ENCODE measurements at places on chromosomes 13 and 19.
A peak's percentile ranks its signal among the peaks of the same experiment; 100 is the strongest.

DNA sequence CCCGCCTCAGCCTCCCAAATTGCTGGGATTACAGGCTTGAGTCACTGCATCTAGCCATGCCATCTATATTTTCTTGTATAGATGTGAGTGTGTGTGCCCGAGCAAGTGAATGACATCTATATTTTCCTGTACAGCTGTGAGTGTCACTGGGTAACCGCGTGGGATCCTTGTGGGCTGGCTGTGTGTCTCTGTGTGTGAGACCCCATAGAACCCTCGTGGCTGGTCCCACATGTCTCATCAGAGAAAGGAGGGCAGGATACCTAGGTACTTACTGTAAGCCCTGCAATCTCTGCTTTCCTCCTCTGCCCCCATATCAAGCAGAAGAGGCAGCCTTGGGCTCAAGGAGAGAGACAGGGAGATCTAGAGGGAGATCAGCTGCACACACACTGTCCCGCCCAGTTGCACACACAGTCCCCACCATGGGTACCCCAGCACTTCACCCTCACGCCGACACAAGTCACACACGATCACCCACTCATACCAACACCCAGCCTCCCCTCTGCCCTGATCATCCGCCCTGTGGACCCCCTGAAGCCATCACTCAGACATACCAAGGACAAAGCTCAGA is 655 bp downstream of the DENND1C start:
- DNase-seq, result no peak

GRCh38 chr13:110392510-110393240 is 85.6 kb downstream of the COL4A2 start:
- DNase-seq, result no peak

DNA sequence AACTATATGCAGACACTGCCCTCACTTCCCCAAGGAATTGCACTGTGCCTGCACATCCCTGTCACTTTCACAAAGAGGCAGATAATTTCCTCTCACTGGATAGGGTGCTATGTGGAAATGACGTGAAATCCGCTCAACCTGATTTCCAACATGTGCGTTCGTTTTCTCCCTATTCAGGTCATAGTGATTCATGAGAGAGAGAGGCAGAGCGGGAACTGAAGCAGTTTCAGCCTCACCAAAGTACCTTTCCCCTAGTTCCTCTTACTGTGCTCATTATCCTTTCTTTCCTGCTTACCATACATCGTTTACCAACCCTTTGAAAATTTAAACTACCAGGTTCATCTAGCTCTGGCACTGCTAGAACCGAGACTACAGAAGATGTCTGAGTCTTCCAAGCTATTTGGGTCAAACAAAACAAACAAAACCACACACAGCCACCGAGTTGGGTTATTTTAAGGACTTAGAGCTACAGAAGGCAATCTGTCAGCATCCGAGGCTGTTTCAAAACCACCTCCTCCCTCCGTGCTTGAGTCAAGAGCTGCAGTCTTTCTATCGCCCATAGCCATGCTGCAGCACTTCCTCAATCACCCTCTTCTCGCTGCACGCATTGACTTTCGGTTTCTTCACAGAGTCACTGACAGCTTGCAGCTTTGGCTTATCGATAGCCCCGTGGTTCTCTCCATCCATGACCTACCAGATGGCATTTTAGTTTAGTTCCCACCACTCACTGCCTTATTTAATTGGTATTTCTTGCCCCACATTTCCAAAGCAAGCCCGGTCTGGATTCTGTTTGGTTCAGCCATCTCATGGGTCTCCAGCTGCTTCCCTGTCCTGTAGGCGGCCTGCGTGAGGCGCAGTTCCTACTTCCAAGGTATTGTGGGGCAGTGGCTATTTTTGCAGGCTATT is 1395.8 kb downstream of the EFNB2 start:
- DNase-seq, result peak; percentile 38

DNA sequence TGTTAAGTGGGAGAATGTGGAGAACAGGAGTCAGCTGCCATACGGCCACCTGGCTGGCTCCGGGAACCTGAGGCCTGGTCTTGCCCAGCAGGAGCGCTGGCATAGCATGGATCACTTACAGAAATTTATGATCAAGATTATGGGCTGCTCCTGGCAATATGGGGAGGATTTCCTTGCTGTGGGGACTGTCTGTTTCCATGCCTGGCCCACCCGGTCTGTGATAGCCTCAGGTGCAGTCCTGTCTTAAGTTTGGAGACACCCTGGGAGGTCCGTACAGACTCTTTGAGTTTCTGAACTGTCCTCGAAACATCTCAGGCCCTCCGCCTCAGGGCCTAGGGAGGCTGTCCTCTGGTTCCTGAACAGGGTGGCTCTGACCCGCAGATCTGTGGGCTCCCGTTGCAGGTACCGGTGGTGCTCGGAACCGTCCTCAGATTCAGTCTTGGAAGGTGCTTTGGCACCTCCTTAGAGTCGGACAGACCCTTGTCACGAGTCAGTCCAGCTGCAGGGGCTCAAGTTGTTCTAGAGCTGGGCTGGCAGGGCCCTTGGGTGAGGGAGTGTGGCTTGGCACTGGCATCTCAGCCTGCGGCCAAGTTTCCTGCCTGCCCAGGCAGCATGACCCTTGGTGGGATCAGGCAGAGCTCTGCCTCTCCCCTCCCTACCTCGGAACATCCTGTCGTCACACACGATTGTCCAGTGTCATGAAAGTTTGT is 4.9 kb downstream of the TFDP1 start:
- no peak for DNase-seq

GRCh38 chr13:22091222-22091970 is 420.5 kb downstream of the FGF9 start:
- DNase-seq, result no peak

DNA sequence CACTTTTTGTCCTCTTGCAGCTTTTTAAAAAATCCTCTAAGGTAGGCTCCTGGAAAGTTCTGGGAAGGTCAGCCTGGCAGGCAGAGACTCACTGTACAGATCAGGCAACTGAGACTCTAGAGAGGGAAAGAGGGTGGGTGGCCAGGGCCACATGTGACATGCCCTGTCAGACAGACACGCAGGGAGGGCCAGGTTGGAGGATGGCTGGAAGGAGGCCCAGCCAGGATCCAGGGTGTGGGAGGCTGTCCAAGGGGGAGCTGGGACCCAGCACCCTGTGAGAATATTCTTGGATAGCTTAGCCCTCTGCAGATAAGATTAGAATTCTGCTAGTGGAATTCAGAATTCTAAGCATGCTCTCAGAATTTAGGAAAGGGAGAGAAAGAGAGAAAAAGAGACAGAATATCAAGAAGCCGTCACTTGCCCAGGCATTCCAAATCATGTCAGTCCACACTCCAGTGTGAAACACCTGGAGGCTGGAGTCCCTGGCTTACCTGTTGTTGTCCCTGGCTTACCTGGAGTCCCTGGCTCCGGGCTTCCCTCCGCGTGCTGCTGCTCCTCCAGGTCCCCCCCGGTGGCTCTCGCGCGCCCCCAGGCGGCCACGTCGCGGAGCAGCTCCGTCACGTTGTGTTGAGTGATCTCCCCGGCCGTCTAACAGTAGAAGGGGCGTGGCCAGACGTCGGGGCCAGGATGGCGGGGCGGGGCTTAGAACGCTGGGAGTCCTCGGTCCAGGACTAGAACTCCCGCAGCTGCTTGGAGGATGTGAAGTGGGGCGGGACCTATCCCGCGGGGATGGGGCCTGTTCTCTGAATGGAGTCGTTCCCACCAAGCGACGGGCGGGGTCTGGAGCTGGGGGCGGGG is 2.8 kb upstream of the TNNI3 start:
- DNase-seq, result peak; percentile 83

DNA sequence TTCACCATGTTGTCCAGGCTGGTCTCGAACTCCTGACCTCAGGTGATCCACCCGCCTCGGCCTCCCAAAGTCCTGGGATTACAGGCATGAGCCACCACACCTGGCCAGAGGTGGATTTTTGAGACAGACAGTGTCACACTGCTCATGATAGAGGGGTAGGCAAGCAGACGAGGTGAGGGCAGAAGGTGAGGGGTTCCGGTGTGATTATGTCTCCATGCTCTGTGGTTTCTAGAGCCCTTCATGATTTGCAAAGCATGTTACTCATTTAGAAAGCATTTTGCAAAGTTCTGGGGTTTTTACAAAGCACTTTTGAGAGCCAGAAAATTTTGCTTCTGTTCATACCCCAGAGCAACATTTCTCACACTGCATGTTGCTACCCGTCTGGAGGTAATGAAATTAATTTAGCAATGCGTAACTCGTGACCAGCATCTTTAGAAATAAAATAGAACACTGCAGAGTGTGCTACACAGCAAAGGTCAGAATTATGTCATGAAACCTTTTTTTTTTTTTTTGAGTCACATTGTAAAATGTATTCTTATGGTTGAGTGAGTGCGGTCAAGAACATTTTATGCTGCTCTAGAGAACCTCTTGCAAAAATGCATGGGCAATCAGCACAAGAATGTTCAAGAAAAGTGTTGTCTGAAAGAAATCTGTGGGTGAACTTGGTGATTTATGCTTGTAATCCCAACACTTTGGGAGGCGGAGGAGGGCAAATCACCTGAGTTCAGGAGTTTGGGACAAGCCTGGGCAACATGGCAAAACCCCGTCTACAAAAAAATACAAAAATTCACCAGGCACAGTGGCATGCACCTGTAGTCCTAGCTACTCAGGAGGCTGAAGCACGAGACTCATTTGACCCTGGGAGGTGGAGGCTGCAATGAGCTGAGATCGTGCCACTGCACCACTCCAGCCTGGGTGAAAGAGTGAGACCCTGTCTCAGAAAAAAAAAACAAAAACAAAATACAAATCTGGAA is 58.0 kb downstream of the MAP4K1 start:
- DNase-seq, result no peak

- DNase-seq, result no peak
These were observed 4.0 kb downstream of the TFDP1 start for GRCh38 chr13:113588394-113589111.

GRCh38 chr19:49585023-49585422 is 3.9 kb downstream of the PRRG2 start:
- DNase-seq, result no peak

DNA sequence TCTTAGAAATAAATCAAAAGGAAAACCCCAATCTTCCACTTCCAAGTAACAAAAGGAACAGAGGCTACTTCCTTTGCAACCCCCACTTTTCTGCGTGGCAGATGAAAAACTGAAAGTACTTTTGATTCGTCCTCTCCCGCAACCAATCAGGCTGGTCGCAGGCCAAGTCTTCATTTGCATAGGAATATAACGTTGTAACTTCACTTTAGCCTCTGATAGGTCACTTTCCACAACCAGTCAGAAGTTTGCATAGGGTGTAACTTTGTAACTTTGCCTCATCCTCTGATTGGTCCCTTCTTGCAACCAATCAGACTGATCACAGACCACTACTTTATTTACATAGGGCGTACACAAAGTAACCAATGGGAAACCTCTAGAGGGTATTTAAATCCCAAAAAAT is 37.2 kb downstream of the TGDS start:
- no peak for DNase-seq

- DNase-seq, result no peak
These were observed 154.0 kb downstream of the NALCN start for GRCh38 chr13:101262306-101262705.

DNA sequence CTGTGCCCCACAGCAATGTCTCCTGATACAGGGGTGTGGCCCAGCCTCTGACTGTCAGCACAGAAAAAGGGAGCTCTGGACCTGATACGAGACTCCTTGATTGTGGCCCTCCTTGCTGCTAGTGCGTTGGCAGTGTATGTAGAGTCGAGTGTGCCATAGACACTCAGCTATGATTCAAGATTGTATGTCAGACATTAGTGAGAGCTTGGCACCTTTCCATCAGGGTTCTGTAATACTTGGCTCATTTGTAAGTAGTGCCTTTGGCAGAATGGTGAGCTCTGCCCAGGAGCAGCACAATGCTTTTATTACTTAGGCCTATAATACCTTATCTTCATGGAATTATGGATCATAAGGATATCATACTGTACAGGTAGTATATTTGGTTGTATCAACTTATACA is 83.4 kb downstream of the ATP8A2 start:
- no peak for DNase-seq

DNA sequence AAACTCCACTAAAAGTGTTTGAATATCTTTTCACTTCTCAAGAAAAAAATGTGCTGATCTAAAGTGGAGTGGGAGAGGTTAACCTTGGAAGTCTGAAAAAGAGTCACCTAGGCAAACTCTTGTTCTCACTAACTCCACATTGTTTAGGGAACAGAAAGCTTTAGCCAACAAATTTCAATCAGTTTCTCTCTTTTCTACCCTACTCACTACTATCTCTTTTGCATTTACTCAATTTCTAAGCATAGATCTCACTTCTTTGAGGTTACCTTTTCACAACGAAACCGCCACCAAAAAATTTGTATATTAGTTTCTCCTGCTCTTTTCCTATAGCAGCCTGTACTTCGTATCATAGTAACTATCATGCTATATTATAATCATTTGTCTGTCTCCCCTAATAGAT is 6.3 kb downstream of the NHLRC3 start:
- DNase-seq, result no peak

GRCh38 chr13:39448834-39449233 is 154.2 kb downstream of the LHFPL6 start:
- DNase-seq, result no peak

Data from activated CD4-positive, alpha-beta T cell treated with anti-CD3 and anti-CD28 coated beads, Interleukin-2, amount 50 U/mL, for 24 hours (primary cell).